ENCODE measurements at places on chromosomes 6 and 20.

DNA sequence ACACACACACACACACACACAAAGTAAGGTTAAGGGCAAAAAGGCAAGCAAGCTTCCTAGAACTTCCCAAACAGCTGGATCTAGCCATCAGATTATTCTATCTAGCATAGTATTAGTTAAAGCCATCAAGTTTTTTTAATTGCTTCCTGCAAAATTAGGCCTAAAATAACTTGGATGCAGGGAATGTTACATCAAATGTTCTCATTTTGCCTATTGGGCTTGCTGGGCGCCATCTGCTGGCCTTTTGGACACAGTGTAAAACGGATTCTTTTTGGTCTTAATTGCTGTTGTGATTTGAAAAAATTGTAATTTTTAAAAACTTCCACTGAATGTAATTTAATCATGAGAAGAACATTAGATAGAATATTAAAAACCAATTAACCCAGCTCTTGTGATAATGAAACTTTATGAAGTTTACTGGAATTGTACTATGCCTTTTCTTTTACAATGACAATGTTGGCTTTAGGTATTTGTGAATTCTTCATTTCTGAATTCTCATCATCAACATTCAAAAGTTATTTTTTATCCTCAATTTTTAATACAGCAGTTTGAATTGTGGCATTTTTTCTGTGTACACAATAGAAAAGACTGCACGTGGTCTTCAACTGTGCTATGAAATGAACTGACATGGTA lies 6.8 kb downstream of the MKKS start:
- DNase-seq, result peak; percentile 50

GRCh38 chr6:79712616-79713135 lies 81.5 kb downstream of the SH3BGRL2 start:
- no peak for DNase-seq

GRCh38 chr6:109308018-109308492 lies 74.2 kb downstream of the CD164 start:
- DNase-seq, result peak; percentile 87

DNA sequence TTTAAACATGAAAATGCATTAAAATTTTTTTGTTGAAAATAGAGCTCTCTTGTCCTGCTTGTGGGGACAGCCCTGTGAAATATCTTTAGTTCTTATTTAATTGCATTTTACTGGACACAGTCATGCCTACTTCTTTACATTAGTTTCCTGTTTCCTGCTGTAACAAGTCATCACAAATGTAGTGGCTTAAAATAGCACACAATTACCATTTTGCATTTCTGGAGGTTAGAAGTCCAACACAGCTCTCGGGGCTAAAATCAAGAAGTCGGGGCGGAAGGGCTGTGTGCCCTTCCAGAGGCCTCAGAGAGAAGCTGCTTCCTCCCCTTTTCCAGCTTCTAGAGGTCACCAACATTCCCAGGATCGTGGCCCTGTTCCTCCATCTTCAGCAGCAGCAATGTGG lies 29.4 kb downstream of the PNLDC1 start:
- DNase-seq, result no peak

DNA sequence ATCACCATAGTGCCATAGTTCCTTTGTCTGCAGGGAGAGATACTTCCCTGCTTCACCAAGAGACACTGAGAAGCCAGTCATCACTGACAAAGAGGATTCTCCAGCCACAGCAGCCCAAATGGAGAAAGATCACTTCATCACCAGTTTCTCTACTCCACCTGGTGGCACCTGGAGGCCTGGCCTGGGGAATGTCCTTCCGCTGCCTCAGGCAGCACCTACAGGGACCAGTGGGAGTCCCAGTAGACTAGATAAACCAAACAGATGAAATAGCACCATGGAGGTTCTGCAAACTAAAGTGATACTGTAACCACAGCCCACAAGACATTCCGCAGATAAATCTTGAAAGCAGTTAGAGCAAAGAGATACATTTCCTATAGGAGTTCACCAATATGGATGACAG lies 266.5 kb downstream of the C6orf118 start:
- no peak for DNase-seq

- no peak for DNase-seq
Observed at GRCh38 chr6:153145591-153145990, 14.5 kb upstream of the RGS17 start.

DNA sequence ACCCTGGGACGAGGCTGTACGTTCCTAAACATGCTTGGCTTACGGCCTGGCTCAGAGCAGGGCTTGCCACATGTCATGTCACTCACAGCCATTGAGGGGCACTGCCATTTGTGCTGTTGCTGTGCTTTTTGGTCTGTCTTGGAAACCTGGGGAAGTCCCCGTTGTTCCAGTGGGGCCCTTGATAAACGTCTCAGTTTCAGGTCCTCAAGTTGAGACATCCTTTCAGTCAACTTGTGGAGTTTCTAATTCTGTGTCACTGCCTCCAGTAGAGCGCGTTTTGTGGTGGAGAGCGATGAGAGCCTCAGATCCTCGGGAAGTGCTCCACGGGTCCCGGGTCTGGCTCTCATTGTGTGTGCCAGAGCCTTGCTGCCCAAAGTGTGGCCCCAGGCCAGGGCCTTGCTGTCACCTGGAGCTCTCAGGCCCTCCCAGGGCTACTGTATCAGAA lies 43.0 kb upstream of the CCR6 start:
- DNase-seq, result no peak

- DNase-seq, result no peak
Observed at GRCh38 chr20:41480054-41480770, 113.6 kb upstream of the EMILIN3 start.

- no peak for DNase-seq
Observed at GRCh38 chr20:60144974-60145527, 186.8 kb downstream of the CDH26 start.

DNA sequence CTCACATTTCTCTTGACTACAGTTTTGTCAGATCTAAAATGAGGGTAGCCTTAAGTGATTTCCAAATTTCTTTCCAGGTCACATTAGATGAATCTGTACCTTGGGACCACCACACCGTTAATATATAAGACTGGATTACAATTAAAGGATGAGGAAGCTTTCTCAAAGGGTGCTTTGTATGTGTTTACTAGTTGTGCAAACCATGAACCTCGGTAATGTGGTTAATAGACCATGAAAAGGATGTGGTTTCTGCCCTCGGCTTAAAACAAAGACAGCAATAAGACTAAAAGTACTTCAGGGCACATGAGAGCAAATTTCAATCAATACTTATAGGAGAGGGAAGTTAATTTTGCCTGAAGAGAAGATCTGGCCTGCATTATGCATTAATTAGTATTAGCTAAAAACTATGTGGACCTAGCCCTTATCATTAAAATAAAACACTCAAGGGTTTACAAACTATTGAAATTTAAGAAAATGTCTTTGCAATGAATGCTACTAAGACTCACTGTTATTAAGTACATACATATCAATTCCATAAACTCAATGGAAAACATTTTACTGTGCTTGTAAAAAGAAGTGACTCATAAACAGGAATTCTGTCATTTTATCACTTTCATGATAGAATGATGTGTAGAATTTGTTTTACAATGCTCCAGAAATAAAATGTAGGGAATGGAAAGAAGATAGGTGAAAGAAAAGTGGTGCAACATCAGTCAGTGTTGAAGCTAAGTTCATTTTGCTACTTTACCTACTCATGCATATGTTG lies 936 bp upstream of the TMX4 start:
- DNase-seq, result no peak

- no peak for DNase-seq
Observed at GRCh38 chr6:145247692-145248419, 487.5 kb downstream of the EPM2A start.
